DMS 273 treated with DMSO at 0.1 percent for 48 hours (cell line): ENCODE measurements at places on chromosomes 6 and 20.

DNA sequence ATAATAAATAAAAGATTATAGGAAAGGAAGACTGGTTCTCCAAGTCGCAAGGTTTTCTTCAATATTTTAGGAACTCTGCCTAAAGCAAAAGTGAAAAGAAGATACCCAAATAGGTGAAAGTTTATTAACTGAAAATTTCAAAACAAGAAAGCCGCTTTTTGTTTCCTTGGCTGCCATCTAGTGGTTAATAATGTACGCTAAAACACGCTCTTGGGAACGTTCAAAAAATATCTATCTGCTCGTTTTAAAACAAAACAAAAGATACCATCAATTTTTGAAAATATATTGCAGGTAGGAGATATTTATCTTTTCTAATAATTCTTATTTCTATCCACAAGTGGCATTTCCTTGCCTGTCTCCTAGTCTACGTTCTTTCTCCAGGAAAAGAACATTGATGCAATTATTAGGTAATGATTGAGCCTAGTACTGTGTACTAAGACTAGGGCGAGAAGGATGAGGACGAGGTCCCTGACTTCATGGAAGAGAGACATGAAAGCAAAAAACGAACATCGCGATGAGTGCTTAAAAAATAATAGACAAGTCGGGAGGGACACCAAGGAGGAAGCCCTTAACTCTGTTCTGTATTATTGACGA, 97.2 kb downstream of the SPTLC3 start:
- DNase-seq: no peak

DNA sequence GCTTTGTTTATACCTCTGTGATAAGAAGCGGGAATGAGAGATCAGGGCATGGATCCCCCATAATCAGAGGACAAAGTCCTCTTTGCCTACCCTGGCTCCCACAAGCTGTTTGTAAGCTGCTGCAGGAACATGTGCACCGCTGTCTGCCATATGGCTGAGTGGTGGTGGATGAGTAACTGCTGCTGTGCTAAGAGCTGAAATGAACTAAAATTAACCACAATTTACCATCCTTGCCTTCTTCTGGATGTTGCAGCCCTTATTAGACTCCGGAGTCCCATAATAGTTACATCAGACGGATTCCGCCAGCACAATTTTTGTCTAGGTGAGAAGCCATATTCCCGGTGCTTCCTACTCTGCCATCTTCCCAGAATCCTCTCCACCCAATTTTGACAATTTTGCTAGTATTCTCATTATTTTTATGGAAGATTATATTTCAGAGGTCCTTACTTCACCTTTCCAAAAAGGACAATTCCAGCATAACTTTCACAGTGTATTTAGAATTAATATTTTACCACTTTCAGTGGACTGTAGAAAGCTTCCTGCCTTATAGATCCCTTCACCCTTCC, 6.0 kb upstream of the CMTR1 start:
- DNase-seq: peak; percentile 48

DNA sequence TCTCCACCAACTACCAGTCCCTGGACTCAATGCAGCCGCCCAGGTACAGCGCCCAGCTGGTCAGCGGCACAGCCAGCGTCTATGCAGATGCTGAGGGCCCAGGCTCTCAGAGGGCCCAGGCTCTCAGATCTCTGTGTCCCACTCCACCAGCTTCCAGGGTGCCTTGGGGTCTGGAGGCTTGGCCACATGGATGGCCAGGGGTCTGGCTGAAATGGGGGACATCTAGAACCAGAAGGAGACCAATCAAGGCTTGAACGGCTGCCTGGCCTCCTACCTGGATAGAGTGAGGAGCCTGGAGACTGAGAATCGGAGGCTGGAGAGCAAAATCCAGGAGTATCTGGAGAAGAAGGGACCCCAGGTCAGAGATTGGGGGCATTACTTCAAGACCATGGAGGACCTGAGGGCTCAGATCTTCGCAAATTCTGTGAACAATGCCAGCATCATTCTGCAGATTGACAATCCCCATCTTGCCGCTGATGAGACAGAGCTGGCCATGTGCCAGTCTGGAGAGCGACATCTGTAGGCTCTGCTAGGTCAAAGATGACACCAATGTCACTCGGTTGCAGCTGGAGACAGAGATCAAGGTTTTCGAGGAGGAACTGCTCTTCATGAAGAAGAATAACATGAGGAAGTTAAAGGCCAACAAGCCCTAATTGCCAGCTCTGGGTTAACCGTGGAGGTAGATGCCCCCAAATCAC, 44.1 kb upstream of the GRM4 start:
- no peak for DNase-seq

- DNase-seq: no peak
These were observed 509.8 kb upstream of the JARID2 start for GRCh38 chr6:14735956-14736486.

GRCh38 chr6:13695252-13695651, 16.4 kb downstream of the RANBP9 start:
- DNase-seq: no peak

GRCh38 chr6:38714239-38715015, 684 bp upstream of the DNAH8 start:
- no peak for DNase-seq

- DNase-seq: no peak
These were observed 24.3 kb upstream of the TBX18 start for GRCh38 chr6:84788689-84789088.
